HS-5 (cell line): ENCODE measurements at places on chromosomes 2 and 18.

- DNase-seq: no peak
Measured at GRCh38 chr2:203842373-203842772, 25.2 kb upstream of the CTLA4 start.

DNA sequence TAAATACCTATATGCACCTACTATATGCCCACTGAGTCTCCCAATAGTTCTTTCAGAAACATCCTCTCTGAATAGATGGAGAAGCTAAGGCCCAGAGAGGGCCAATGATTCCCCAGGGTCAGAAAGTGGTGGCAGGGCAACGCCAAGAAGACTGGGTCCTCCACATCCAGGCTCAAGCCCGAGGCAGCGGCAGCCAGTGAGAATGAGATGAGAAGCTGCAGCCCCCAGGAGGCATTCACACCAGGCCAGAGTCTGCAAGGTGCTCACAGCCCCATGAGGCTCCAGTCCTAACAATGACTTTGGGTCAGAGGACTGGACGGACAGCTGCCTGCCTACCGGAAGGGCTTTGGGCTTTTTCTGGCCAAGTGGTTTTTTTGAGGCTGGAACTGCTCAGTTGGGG is 3.5 kb downstream of the TEX261 start:
- DNase-seq: no peak

- DNase-seq: no peak
Measured at GRCh38 chr2:236673823-236674185, 104.2 kb downstream of the ACKR3 start.

- DNase-seq: no peak
Measured at GRCh38 chr2:201674794-201675193, 23.6 kb downstream of the MPP4 start.
